Non-pigmented ciliary epithelial cell (primary cell): ENCODE measurements at places on chromosomes 11 and 22.

- peak; percentile 13 for DNase-seq
These were observed 98.3 kb upstream of the CHRM4 start for GRCh38 chr11:46489656-46490560.

DNA sequence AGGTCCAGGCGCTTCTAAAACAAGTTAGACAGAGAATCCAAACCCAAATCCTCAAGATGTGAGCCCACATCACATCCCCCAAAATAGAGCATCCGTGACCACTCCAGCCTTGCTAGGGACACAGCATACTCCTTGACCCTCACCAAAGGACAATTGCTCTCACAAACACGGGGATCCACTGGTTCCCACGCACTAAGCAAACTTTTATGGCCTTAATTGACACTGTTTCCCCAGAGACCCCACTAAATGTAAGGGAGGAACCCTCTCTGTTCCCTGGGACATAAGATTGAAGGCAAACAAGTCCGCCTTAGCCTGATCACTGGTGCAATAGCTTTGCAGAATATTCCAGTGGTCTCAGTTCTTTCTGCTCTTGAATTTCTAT lies 20.1 kb downstream of the ZNF74 start:
- DNase-seq, result no peak

GRCh38 chr11:34564406-34564805 lies 50.8 kb upstream of the ELF5 start:
- DNase-seq, result no peak

DNA sequence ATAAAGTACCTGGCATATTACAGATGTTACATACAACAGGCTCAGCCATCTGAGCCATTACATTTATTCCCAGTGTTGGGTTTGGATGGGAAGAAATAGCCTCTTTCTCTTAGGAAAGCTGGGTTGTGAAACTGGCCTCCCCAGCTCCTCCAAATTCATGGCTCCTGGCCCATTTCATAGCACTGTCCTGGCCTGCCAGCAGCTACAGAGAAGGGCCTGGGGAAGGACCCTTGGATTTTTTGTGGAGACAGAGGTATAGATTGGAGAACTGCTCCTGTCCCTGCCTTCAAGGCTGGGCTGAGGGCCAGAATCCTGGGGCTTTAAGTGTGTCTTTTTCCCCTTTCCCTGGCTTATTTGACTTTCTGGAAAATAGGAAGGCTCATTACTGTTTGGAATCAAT lies 18.0 kb downstream of the PKNOX2 start:
- no peak for DNase-seq

DNA sequence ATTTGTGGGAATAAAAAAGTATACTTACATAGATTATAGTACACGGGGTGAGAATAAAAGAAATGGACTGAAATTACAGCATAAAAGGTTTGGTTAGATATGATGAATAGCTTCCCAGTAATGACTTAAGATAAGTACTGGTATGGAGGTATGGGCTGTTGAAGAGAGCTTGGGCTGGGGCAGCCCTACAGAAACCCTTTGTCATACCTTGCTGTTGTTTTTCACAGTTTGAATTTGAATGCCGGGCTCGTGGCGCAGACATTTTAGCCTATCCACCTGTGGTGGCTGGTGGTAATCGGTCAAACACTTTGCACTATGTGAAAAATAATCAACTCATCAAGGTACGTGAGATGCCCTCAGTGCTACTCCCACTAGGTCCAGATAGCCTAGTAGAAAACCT lies 42.3 kb upstream of the RBX1 start:
- no peak for DNase-seq

GRCh38 chr11:106457727-106458126 lies 380.3 kb downstream of the AASDHPPT start:
- no peak for DNase-seq

DNA sequence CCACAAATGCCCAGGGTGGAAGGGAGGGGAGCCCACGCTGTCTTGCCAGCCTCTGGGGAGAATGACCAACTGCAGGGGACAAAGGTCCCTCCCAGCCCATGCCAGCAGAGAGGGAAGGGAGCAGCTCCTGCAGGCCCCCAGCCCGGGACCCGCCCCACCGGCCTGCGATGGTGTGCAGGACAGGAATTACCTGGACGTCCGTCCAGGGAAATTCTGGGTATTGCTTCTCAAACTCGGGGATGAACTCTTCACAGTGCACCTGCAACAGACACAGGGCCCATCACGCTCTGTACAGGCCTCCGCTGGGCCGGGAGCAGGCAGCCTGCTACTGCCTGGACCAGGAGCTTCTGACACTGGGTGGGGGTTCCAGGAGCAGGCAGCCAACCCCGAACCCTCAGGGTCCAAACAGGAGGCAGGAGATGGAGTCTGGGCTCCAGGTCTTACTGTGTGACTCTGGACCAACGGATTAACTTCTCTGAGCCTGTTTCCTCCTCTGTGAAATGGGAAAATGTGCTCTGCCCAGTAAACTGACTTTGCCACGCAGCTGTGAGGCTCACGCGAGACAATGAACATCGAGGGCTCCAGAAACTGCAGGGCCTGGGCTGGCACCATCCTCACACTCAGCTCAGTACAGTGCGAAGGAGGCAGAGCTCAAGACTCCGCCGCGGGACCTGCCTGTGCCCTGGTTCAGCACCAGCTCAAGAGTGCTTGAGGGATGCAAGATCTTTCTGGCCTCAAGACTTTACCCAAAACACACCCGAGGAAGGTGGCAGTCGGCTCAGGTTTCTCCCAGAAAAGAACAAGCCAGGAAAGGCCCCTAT lies 17.4 kb downstream of the TTLL12 start:
- no peak for DNase-seq

GRCh38 chr11:61052182-61052972 lies 49.9 kb upstream of the CD5 start:
- no peak for DNase-seq

- no peak for DNase-seq
These were observed 74.2 kb downstream of the MED15 start for GRCh38 chr22:20581503-20582170.

DNA sequence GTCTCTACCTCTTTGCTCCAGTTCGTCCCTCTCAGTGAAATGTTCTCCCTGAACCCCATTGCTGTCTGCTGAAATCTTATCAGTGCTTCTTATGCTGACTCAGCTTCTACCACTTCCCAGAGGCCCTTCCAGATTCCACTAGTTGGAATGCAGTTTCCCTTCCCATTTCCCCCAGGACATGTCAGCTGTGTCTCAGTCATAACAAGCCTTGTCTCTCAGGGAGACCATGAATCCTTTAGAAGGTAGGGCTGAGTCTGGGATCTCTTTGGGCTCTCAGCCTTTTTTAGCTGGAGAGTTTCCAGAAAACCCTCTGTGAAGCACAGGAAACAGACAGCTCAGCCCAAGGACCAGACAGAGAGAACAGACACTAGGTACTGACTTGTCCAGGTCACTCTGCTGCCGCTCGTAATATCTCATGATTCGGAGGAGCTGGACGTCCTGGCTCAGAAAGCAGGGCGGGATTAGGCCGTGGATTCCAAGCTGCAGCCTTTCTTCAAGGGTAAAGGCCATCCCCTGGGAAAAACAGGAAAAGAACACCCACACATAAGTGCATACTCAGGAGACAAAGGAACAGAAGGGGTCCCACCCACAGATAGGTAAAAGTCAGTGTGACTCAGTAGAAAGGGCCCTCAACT lies 113.0 kb downstream of the ME3 start:
- DNase-seq, result no peak

GRCh38 chr22:47160781-47161520 lies 398.5 kb downstream of the TBC1D22A start:
- DNase-seq, result no peak

DNA sequence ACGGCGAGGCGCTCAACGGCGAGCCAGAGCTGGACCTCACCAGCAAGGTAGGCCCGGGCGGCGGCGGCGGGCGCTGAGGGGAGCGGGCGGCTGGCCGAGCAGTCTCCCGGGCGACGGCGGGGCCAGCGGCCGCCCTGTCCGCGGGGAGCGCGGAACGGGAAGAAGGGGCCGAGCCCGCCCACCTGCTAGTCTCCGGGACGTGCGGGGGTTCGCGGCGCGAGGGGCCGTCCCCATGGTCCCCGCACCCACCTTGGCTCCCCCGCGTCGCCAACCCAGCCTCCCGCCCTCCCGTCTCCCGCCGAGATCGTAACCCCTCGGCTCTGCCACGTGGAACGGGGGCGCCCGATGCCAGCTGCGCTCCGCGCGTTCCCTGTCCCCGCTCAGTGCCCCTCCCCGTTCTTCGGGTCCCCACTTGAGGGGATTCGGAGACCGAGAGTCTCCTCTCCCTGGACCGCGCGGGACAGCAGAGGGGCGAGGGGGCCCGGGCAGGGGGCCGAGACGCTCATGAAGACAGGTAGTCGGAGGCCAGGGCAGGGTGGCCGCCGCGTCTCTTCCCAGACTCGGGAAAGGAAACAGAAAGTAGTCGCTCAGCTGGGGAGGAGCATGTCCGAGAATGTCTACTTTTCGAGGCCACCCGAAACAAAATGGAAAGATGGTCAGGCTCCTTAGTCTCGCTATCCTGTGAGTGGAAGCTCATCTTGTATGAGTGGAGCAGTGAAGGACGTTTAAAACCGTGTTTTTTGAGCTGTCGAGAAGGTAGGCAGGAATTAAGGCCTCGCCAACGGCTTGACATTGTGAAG lies 557 bp downstream of the GTPBP1 start:
- no peak for DNase-seq

DNA sequence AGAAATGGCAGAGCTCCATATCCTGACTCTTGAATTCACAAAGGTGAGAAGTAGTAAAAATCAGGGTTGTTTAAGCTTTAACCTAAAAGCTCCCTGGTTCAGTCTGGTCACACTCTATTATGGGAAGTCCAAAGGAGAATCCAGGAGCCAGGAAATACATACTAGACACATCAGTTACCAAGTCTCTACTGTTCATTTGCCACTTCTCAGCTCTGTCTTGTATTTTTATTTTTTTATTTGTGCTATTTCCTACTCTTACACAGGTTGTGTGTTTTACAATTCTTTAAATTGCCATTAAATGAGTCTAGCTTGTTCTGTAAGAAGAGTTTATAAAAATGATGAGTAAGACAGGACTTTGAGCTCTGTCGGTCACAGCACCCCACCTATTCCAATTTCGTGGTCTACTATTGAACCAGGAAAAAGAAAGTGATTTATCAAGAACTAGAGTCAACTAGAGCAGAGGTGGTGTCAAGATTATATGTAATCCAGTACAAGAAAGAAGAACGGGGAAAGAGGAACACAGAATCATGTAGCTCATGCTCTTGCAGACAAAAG lies 9.7 kb downstream of the MS4A12 start:
- DNase-seq, result no peak

DNA sequence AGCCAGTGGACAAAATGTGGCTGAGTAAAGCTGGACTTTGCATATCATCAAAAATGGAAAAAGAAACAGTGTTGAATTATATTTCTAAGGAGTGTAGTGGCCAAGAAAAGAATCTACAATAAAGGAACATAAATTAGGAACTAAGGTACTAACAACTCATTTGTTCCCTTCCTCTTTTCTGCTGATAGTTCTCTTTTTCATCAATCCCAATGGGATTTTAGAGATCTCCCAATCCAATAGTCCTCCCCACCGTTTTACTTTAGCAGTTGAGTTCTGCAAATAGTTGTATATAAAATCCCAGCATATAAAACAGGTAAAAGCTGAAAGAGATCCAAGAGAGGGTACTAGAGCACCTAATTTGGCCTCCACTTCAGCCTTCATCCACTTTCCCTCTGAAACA lies 2.0 kb downstream of the PRCP start:
- DNase-seq, result no peak

DNA sequence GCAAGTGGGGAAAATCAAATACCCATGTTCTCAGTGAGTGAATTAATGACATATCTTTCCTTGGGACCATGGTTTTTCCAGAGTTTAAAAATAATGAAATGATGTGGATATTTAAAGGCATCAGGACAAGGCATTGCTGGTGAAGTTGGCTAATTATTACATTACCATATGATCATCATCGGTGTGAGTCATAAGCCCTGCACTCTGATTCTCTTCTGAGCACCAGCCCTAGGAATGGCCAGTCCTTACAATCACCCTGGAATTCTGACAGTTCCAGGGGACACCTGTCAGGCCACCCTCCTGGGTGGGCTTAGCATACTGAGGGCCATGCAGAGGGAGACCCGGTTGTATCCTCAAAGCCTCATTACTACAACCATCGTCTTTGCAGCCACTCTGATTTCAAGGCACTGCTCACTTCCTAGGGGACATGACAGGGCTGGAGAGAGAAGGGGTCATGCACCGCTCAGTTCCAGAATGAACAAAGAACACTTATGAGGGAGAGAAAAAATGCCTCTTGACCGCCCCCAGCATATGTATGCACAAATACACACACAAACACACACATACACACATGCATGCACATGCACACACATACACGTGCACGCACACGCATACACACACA lies 365.0 kb downstream of the MIAT start:
- DNase-seq, result no peak
